NCI-H1436 (cell line): ENCODE measurements at places on chromosomes 11 and 22.
A peak's percentile ranks its signal among the peaks of the same experiment; 100 is the strongest.

GRCh38 chr11:117435326-117435725, 107.7 kb downstream of the CEP164 start:
- DNase-seq: no peak

GRCh38 chr22:43400449-43400848, 11.4 kb upstream of the MPPED1 start:
- no peak for DNase-seq

DNA sequence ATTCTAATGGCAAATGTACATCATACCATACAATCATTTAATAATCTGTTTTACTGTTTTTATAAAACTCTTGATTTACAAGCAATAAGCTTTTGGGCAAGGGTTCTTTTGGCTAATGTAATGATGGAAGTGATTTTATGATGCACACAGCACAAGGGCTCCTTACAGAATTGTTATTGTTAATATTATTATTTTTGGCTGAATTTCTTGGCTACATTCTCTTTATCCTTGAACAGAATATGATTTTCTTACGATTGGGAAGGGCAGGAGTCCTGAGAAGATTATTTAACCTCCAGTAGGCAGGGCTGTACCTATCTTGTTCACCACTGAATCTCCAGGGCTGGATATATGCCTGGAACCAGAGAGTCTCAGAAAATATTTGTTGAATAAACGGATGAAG, 70.4 kb upstream of the ARHGAP20 start:
- no peak for DNase-seq

DNA sequence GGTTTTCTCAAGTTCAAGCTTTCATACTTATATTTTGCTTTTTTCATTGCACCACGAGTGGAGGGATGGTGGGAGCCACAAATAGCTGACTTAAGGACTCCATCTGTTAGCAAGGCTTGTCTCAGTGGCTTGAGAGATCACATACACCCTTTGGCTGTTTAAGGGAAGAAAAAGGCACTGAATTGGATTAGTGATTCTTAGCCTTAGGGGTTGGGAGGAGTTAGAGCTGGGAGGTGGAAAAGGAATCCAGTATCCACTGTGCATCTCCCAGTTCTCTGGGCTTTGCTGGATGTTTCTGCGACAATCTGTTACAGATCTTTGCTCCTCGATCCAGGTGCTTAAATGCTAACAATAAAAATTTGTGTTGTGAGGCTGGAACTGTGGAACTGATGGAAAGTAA, 593.6 kb downstream of the CNTN5 start:
- DNase-seq: no peak

DNA sequence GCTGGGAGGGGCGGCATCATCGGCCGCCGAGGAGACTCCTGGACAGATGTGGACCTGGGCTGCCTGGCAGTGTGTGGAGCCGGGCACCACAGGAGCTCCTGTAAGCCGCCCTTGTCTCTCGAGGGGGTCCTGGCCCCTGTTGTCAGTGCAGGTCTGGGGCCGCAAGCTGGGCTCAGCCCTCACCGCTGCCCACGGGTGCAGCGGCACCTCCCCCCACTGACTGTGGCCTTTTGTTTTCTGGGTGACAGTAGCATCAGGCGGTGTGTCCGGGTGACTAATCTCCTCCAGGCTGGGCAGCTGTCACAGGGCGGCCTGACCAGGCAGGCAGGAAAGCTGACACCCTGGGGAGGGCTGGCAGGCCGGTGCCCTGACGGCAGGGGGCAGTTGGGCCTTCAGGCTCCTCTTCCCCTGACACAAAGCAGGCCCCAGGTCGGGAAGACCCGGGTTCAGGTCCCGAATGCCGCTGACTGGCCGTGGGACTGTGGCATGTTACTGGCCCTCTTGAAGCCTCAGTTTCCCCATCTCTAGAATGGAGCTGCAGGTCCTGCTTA, 16.3 kb downstream of the DGKZ start:
- no peak for DNase-seq

- DNase-seq: no peak
These were observed 330.6 kb upstream of the RAG2 start for GRCh38 chr11:36928621-36929020.

DNA sequence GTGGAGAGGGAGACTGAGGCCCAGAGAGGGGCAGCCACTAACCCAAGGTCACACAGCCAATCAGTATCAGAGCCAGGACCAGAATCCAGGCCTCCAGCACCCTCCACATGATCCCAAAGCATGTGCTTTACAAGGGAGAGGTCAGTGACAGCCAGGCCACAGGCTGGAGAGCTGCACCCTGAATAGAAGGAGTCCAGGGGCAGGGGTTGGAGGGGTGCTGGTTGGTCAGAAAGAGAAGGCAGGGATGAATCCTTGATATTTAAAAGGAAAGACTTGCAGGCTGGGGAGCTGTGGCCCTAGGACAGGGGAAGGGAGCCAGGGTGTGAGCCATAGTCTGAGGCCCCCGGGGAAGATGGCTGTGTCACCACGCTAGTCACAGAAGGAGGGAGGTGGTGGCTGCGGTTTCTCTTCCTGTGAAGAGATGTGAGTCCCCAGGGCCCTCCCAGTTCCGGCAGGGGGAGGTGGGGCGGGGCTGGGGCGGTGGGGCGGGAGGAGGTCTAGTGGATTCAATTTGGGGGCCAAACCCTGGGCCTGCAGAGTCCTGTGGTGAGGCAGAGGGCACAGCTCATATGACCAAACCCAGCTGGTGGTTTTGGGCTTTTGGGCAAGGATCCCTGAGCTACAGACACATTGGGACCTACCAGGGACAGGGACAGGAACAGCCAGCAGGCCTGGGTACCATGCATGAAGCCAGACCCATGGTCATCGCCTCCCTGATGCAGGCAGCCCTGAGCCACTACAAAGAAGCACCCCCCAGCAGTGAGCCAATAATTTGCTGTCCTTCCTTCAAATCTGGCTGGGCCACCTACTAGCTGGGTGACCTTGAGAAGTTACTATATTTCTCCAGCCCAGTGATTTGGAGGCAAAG, 14.0 kb downstream of the RAC2 start:
- no peak for DNase-seq

DNA sequence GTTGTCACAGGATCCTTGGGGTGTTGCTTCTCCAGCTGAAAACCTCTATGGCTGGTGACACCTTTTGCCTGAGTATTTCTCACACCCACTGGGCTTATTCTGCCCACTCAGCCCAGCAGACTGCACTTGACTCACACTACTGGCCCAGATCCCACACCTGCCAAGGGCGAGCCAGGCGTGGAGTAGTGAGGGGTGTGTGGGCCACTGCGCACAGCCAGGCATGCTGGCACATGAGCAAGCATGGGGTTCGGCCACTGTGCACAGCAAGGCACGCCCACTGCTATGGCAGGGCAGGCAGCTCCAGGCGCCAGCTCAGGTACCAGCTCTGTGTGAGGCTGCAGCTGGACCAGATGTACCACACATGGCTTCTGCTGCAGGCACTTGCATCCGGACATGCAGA, 116.5 kb upstream of the MTNR1B start:
- DNase-seq: no peak

DNA sequence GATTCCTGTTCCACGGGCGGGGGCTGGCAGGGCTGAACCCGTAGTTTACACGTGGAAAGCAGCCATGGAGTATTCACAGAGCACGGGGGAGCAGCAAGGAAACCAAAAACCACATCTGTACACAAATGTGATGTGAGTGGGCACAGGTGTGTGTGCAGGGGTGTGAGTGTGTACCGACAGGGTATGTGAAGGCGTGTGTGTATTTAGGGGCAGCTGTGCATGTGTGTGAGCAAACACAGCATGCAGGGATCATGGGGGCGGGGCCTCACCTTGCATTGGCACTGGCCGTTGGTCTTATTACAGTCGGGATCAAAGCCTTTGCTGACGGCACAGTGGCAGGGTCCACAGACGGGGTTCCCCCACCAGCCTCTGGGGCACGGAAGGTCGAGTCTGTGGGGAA, 58.4 kb downstream of the TRMU start:
- no peak for DNase-seq

- DNase-seq: no peak
These were observed 127.1 kb upstream of the OR9Q1 start for GRCh38 chr11:57896361-57897145.

GRCh38 chr11:29656597-29656996, 360.2 kb downstream of the KCNA4 start:
- DNase-seq: no peak

DNA sequence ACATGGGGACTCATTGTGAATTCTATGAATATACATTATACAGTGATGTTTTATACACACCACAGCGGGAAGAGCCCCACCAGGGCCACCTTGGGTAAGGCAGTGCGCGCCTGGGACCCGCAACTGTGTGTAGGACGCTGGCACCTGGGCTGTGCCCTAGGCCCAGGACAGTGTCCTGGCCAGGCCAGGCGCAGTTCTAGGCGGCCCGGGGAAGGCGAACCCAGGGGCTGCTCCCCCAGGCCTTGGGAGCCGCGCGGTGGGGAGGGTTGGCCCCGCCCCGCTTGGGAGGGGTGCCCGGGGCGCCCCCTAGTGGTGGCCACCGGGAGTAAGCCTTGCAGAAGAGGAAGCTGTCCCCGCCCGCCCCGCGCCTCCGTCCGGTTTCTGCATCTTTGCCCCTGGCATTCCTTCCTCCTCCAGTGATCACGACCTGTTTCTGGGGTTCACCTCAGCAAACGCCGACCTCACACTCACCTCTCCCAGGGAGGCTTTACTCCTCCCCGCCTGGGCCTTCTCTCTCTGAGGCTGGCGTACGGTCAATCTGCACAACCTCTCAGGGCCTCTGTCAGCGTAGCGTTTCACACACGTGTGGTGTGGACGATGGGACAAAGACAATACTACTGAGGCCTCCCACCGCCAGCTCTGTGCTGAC, 9.5 kb upstream of the EHD1 start:
- peak; percentile 47 for DNase-seq

DNA sequence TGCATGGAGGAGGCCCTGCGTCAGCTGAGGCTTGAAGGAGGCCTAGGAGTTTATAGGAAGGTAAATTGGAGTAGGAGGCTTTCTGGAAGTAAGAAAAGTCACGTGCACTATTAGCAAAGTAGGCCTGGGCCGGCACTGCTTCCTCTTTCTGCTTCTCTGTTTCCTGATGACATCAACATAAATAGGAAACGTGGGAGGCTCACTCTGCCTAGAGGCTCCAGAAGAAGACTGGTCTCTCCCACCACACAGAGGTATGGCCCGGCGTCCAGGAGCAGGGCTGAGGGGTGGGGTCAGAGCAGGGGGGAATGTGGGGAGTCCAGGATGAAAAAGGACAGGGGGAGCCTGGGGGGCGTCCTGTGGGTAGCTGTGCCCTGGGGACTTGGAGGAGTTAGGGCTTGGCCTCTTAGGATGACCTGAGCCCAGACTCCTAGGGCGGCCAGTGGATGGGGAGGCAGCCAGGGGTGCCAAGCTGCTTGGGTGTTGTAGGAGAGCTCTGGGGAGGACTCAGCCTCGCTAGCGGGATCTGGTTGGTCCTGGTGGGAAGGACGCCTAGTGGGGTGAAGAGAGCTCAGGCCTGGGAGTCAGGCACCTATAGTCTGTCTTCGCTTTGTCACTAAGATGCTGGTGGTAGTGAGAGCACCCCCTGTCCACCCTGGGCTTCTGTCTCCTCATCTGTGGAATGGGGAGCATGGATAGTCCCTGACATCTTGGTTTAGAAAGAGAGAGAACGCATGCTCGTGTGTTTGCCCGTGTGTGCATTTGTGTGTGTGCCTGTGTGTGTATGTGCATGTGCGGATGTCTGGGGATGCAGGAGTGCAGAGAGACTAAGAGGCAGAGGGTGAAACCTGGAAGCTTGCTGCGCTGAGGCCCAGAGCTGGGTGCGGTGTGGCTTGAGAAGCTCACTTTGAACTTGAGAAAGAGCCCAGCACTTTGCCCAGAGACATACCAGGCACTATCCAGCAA, at the start of gene CSF2RB:
CSF2RB (plus strand) TSS at position 202 of the 963 bp plus-strand sequence. CDS start 8,580 bp downstream, outside the sequence.
- no peak for DNase-seq

DNA sequence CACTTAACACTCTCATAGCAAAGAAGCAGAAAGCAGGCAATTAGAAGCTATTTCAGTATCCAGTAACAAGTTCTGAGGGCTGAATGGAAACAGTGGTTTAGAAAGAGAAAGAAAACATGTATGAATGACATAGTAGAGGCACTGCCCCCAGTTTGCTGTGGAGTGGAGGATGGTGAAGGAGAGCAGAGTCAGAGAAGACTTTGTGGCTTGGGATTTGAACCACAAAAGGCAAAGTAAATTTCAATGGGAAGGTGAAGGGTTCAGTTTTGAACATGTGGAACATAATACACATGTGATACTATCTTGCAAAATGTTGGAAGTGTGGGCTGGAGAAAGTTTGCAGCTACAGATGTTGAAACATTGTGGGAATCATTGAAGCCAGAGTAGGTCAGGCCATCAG, 81.4 kb downstream of the SNX19 start:
- no peak for DNase-seq

GRCh38 chr11:64131683-64132190, 34.2 kb downstream of the MACROD1 start:
- peak; percentile 78 for DNase-seq

- no peak for DNase-seq
These were observed 27.2 kb downstream of the RHOD start for GRCh38 chr11:67083786-67084366.

DNA sequence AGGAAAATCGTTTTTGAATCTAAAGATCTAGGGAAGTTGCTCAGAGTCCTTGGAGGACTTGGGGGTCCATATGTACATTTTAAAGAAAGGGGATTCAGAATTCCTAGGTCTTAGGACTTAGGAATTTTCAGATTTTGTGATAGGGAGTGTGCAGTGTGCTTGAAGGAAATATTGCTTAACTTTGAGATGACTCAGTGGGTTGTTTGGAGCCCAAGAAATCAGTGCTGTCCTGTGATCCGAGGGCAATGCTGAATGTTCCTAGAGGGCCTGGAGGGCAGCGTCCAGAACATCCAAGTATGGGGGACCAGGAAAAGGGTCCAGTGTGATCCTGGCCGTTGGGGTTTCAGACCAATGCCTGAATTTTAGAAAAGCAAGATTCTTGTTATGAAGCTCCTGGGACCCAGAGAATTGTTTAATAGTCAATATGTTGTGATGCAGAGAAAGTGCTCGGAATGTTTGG, 3.1 kb upstream of the IGF2 start:
- no peak for DNase-seq

DNA sequence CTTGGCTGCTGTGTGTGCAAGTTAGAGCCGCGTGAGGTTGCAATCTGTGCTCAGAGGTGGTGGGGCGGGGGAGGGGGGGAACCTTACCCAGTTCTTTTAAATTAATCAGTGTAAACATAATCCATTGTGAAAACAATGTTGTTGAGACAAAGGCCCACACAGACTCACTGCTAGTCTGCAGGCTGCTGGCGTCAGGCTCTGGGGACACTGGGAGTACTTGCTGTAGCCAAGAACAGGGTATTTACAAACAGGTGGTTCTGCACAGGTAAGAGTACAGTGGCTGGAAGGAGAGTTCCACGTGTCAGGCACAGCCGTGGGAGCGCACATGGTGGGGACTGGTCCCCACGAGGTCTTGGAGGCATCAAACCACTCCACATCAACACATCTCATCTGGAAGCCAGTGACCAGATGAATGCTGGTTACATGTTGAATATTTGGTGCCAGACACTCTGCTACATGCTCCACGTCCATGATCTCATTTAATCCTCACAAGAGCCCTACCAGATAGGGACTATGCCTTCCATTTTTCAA, 27.4 kb downstream of the SCUBE1 start:
- peak; percentile 80 for DNase-seq

DNA sequence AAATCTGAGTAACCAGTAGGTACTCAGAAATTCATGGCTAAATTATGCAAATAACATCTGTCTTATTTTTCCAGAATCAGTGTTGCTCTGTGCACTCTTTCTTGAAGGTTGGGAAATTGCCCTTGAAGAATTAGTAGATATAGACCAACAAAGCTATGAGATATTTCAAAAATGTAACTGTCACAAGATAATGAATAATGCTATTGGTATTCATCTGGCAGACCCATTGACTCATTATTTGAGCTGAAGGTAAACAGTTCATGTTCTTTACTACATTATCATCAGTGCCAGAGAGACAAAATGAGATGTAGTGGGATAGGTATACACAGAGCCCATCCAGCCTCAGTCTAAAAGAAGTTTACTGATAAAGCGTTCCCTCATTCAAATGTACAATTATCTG, 274.7 kb downstream of the CASP12 start:
- DNase-seq: no peak
